ENCODE measurements at places on chromosomes 11 and 22. TPM values are rescaled to one million over a fixed set of nuclear protein-coding genes. Genes with fewer than 3 reads are reported as not detected.

CTTN gene
- 225 TPM for total RNA-seq

CEP57 gene
- total RNA-seq, result 13.7 TPM

CCDC157 gene
- total RNA-seq, result 3.2 TPM

EMID1 gene
- total RNA-seq, result 0.42 TPM

FXYD6 gene
- total RNA-seq, result 0.55 TPM

APOBEC3B gene
- 25.9 TPM for total RNA-seq

GRIK4 gene
- not detected for total RNA-seq

C11orf97 gene
- total RNA-seq, result not detected

ACRV1 gene
- 0.12 TPM for total RNA-seq

C11orf52 gene
- total RNA-seq, result 0.24 TPM

SMTNL1 gene
- not detected for total RNA-seq

IFITM10 gene
- total RNA-seq, result 1.4 TPM

ARHGAP20 gene
- not detected for total RNA-seq

FAM227A gene
- 0.66 TPM for total RNA-seq

Measured in A549 treated with AZD2906 at 1 μM for 4 hours (cell line).